Natural killer cell treated with Interleukin-12 subunit alpha and Interleukin-12 subunit beta and Interleukin-15 and Interleukin-18, amount 100 ng/mL, for 72 hours (primary cell): ENCODE measurements at places on chromosomes 4 and X. TPM values are rescaled to one million over a fixed set of nuclear protein-coding genes. Genes with fewer than 3 reads are reported as not detected.
A peak's percentile ranks its signal among the peaks of the same experiment; 100 is the strongest.

GRCh38 chr4:21117541-21118180, 417.4 kb downstream of the PACRGL start:
- H3K36me3 ChIP-seq, result no peaks in the 10 kb centered on the region
- no peak for DNase-seq

DNA sequence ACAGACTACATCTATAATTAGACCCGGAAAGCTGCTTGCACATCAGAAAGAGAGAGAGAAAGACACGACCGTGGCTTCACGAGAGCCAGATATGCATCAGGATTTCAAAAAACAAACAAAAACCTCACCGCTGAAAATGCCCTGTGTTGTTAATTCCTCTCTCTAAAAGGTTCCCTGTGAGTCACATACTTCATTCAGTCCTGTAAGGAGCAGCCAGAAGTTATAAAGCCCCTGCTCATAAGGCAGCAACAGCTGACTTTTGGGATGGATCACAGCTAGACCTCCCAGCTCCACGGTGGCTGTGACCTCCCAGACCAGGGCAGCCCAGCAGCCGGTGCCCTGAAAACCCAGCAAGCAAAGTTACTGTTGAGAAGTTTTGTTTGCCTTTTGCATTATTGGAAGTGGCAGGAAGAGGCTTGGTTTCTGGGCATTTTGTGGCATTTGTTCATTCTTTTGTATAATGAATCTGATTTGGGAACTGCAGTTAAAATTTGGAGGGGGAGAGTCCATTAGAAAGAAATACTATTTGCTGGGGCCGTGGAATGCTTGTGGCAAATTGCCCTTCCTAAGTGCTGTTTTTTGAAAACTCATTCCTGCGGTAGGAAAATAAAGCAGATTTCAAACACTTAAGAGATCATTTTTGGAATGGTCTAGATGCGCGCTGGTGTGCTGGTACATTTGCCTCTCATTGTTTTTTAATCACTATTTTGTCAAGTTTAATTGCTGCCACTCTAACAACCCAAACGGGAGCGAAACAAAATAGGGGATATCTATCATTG, 520.4 kb downstream of the BCOR start:
- no peaks in the 10 kb centered on the region for H3K36me3 ChIP-seq
- H3K27ac ChIP-seq, result no peak overlapping the region
- peaks cover 5% of the 10 kb centered on the region for H3K4me1 ChIP-seq

GRCh38 chr4:38090455-38091246, 130.5 kb downstream of the PTTG2 start:
- peaks cover 20% of the 10 kb centered on the region for H3K36me3 ChIP-seq
- no peak overlapping the region for H3K27ac ChIP-seq
- H3K4me3 ChIP-seq, result no peak overlapping the region
- peaks cover 11% of the 10 kb centered on the region for H3K4me1 ChIP-seq
- DNase-seq, result no peak

Gene XG
- total RNA-seq, result not detected

Gene SYTL5
- total RNA-seq, result not detected

GRCh38 chr4:123643691-123644090, 247.1 kb downstream of the SPRY1 start:
- H3K36me3 ChIP-seq, result no peaks in the 10 kb centered on the region
- no peak for DNase-seq
- H3K4me3 ChIP-seq, result no peak overlapping the region
- no peak overlapping the region for H3K27ac ChIP-seq
- H3K27me3 ChIP-seq, result no peaks in the 10 kb centered on the region
- peaks cover 21% of the 10 kb centered on the region for H3K4me1 ChIP-seq

Gene HSD17B13
- not detected for total RNA-seq

GRCh38 chrX:15087747-15088146, 182.1 kb downstream of the ASB9 start:
- H3K27ac ChIP-seq, result no peak overlapping the region
- no peaks in the 10 kb centered on the region for H3K36me3 ChIP-seq
- H3K4me3 ChIP-seq, result no peak overlapping the region
- DNase-seq, result no peak
- H3K4me1 ChIP-seq, result no peaks in the 10 kb centered on the region

DNA sequence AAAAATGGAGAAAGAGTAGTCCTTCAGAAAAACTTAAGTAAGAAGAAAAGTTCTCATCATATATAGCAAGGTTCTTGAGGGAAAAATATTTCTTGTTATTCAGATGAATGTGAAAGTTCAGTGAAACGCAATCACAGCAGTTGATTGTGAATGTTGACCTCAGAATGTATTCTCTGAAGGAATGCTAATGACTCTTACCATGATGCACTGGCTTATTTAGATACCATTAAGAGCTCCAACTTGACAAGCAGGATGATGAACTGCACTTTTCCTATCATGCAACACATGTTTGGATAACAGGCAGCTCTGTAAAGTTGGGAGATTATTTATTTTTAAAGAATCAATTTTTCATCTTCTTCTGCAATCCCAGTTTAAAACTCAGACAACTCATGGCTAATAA, 115.5 kb upstream of the MYOZ2 start:
- H3K4me1 ChIP-seq, result no peaks in the 10 kb centered on the region
- H3K27me3 ChIP-seq, result peaks cover 16% of the 10 kb centered on the region
- no peaks in the 10 kb centered on the region for H3K36me3 ChIP-seq
- H3K27ac ChIP-seq, result no peak overlapping the region
- no peak for DNase-seq
- H3K4me3 ChIP-seq, result no peak overlapping the region

- H3K4me3 ChIP-seq, result peak overlapping the region; percentile 92
- H3K27ac ChIP-seq, result no peak overlapping the region
- peaks cover 79% of the 10 kb centered on the region for H3K4me1 ChIP-seq
- no peaks in the 10 kb centered on the region for H3K27me3 ChIP-seq
- H3K36me3 ChIP-seq, result peaks cover 10% of the 10 kb centered on the region
- no peak for DNase-seq
Observed at GRCh38 chr4:89294573-89295269, 12.9 kb downstream of the GPRIN3 start.

DNA sequence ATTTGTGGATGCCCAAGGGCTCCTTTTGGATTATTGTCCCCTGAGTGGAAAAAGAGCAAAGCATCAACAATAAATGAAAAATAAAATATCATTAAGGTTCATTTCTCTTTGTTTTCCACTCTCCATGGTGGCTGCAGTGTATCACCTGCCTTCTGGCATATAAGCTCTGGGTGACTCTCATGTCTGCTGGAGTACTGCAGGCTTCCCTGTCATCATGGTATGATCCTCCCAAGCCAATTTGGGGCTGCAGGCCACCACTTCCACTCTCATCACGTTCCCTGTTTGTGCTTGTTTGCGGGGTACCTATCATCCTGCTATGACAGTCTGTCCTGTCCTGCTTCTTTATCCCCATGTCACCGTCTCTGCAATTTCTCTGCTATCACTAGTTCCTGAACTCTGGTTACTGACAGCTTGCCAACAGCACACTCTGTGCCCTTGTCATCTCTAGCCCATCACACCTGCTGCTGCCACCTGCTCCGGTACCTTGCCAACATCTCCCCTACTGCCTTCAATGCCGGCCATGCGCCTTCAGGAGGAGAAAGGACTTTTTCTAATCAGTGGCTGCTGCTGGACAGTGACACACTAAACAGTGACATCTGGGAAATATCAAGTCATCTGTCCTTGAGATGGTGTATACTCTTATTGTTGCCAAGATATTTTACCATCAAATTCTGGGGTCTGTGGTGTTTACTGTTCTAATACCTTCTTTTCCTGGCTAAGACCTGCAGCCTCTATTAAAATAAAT, 23.0 kb upstream of the FGF5 start:
- H3K36me3 ChIP-seq, result no peaks in the 10 kb centered on the region
- peaks cover 20% of the 10 kb centered on the region for H3K27me3 ChIP-seq
- no peak overlapping the region for H3K4me3 ChIP-seq
- DNase-seq, result no peak
- no peaks in the 10 kb centered on the region for H3K4me1 ChIP-seq
